ENCODE measurements at places on chromosomes 1 and 21. TPM values are rescaled to one million over a fixed set of nuclear protein-coding genes. Genes with fewer than 3 reads are reported as not detected.

The TMPRSS2 gene
- not detected for total RNA-seq

The ATP1A4 gene
- not detected for total RNA-seq

The CD247 gene
- total RNA-seq = not detected

The CD48 gene
- not detected for total RNA-seq

The PRRX1 gene
- total RNA-seq = 0.49 TPM

The AKR1A1 gene
- total RNA-seq = 224 TPM

The ELAPOR1 gene
- 0.25 TPM for total RNA-seq

The AXDND1 gene
- not detected for total RNA-seq

The FCRL4 gene
- not detected for total RNA-seq

The PROX1 gene
- total RNA-seq = 0.49 TPM
